ENCODE measurements at places on chromosomes 12 and 14.

- DNase-seq, result no peak
Measured at GRCh38 chr12:388541-389141, 479 bp downstream of the KDM5A start.

GRCh38 chr12:123139926-123140675, 10.8 kb downstream of the PITPNM2 start:
- no peak for DNase-seq

DNA sequence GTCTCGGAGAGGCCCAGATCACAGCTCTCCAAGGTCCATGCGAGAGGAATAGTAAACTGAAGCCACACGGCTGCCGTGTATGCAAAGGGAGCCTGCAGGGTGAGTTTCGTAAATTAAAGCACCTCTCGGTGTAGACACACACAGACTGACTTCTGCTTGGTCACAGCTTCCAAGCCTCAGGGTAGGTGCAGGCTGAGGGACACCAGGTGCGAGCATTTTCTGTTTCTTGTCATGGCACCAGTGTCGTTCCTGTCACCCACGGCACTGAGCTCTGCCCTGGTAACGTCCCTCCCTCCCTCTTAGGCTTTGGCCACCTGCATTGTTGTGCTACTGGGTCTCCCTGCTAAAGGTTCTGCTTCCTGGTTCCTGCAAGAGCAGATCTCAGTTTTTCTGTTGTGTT, 76.2 kb upstream of the DYNC1H1 start:
- no peak for DNase-seq

- no peak for DNase-seq
Measured at GRCh38 chr12:88994971-88995370, 357.3 kb downstream of the DUSP6 start.

- no peak for DNase-seq
Measured at GRCh38 chr12:50520416-50521207, 15.8 kb downstream of the DIP2B start.

- DNase-seq, result no peak
Measured at GRCh38 chr12:14366209-14367039, 942 bp downstream of the ATF7IP start.

DNA sequence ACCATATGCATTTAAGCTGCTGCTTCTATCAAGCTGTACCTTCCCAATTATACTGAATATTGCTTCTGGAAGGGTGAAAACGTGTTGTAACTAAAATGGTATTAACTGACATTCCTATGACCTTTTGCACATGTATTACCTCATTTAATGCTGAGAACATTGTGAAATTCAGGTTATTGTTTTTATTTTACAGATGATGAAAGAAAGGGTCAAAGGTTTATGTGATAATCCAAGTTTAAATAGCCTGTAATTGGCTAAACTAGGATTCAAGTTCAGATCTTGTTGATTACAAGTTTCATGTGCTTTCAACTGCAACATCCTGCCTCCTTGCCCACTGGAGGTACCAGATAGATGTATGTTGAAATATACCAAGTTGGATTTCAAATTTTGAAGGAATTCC, 433.3 kb upstream of the PRICKLE1 start:
- DNase-seq, result no peak

GRCh38 chr12:45209784-45210183, 6.1 kb upstream of the ANO6 start:
- DNase-seq, result no peak

GRCh38 chr12:2624543-2625288, 170.1 kb upstream of the FKBP4 start:
- no peak for DNase-seq

- no peak for DNase-seq
Measured at GRCh38 chr14:87233806-87234384, 759.1 kb downstream of the GALC start.

DNA sequence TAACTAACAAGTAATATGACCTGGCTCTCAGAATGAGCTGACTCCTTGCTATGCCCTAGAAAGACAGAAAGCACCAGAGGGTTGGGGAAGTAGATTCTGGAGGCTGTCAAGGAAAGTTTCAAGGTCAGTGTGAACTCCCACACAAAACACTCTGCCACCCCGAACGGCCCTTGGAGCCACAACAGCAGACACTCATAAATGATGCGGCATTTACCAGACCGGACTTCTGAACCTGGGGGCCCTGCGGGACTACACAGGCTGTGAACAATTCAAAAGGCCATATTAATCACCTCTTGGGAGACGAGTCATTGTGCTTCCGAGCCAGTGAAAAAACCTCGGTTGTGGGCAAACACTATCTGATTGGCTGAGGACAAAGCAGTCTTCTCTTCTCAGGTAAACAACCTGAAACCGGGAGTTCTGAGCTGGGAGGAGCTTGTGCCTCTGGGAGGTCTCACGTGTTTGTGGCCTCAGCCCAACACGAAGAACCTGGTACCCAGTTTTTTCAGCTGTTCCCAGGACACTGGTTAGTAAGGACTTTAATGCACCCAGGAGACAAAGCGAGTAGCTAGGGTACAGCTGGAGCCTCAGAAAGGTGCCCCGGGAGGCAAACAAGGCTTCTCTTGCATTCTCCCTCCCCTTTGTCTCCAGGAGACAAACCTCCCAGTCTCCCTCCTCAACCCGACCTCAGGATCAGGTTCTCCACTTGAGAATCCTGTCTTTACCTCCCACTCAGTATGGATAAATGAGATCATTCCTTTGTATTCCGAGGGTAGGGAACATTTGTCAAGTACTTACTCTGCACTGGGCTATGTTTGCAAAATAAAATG, 35.3 kb downstream of the VWF start:
- DNase-seq, result no peak

- DNase-seq, result no peak
Measured at GRCh38 chr14:59939828-59940227, 19.9 kb downstream of the LRRC9 start.

- DNase-seq, result no peak
Measured at GRCh38 chr12:68536885-68537485, 73.7 kb upstream of the RAP1B start.
